ENCODE measurements at places on chromosomes 1 and 21.

GRCh38 chr21:45943630-45944540 lies 37.7 kb upstream of the COL6A1 start:
- DNase-seq: peak; percentile 25

- no peak for DNase-seq
Observed at GRCh38 chr1:54498383-54499096, 49.5 kb upstream of the ACOT11 start.

GRCh38 chr21:45280969-45281368 lies 6.7 kb downstream of the POFUT2 start:
- DNase-seq: no peak

DNA sequence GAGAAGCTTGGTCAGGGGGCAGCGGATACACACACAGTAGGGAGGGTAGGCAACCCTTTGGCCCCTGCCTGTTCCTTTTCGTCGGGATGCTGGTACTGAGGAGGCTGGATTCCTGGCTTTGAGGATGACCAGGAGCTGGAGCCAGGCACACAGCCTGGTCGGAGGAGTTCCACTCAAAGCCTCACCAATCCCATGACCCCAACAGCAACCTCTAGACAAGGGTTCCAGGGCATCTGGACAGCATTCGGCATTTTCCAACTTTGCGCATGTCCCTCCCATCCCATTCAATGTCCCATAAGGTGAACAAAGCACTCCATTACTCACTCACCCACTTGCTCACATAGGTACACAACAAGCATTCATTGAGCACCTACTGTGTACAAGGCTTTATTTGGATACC lies 42.6 kb upstream of the HMGB4 start:
- DNase-seq: no peak

GRCh38 chr1:218917656-218918055 lies 256.0 kb upstream of the LYPLAL1 start:
- DNase-seq: no peak

GRCh38 chr1:25064465-25065240 lies 134.6 kb upstream of the RUNX3 start:
- DNase-seq: no peak

- no peak for DNase-seq
Observed at GRCh38 chr1:47885062-47885830, 111.9 kb downstream of the TRABD2B start.

DNA sequence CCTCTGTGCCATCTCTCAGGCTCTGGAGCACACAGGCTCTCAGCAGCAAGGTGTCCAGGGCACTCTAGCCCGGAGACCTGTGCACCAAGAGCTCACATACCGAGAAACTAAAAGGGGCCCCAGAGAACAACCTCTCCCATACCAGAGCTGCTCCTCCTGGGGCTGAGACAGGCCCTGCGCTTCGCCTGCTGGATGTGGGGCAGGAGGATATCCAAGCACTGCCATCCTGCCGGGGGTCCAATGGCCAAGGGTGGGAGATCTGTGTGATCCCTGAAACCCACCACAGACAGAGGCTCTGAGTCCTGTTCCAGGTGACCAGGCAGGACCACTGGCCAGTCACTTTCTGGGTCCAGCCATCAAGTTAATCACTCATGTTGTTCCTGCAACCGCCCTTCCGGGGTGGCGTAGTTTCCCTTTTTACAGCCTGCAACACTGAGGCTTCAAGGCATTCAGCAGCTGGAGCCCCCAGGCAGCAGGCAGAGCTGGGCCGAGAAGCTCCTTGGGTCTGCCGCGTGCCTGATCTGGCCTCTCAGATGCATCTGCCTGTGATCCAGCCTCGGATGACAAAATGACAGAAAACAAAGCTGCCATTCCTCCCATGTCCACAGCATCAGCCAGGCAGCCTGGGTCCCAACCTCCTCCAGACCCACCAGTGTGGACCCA lies 36.7 kb upstream of the ACTRT2 start:
- DNase-seq: no peak

DNA sequence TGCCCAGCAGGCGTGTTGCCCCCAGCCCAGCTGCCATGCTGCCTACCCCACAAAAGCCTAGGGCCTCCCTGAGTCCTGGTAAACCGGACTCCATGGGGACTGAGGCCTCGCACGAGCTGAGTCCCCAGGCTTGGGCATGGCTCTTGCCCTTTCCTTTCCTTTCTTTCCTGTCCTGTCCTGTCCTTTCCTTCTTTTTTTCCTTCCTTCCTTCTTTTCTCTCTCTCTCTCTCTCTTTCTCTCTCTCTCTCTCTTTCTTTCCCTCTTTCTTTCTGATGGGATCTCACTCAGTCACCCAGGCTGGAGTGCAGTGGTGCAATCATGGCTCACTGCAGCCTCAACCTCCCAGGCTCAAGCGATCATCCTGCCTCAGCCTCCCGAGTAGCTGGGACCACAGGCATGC lies 104.4 kb downstream of the SPSB1 start:
- no peak for DNase-seq

GRCh38 chr1:45843474-45843905 lies 40.1 kb downstream of the MAST2 start:
- DNase-seq: peak; percentile 47

- no peak for DNase-seq
Observed at GRCh38 chr1:164101802-164102201, 457.2 kb upstream of the PBX1 start.

DNA sequence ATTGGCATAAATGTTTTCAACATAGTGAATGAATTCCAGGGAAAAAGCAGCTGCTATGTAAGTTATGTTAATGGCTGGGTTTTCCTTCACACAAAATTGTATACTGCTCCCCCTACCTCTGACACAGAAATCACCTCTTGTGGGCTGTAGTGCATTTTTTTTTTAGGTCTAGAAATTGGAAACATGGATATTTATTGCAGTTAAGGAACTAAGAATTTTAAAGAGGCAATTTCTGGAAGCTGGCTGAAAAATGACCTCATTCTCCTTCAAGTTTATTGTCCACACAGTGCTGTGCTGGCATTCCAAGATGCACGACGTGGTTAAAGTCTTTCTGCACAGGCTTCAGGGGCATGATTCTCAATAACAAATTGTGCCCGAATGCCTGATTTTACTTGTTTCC lies 1424.2 kb downstream of the MRPL39 start:
- DNase-seq: no peak

GRCh38 chr1:47401761-47402160 lies 14.3 kb upstream of the FOXE3 start:
- no peak for DNase-seq

- no peak for DNase-seq
Observed at GRCh38 chr1:213171711-213172110, 120.7 kb downstream of the RPS6KC1 start.

GRCh38 chr1:183289051-183289496 lies 103.0 kb downstream of the LAMC2 start:
- DNase-seq: no peak

DNA sequence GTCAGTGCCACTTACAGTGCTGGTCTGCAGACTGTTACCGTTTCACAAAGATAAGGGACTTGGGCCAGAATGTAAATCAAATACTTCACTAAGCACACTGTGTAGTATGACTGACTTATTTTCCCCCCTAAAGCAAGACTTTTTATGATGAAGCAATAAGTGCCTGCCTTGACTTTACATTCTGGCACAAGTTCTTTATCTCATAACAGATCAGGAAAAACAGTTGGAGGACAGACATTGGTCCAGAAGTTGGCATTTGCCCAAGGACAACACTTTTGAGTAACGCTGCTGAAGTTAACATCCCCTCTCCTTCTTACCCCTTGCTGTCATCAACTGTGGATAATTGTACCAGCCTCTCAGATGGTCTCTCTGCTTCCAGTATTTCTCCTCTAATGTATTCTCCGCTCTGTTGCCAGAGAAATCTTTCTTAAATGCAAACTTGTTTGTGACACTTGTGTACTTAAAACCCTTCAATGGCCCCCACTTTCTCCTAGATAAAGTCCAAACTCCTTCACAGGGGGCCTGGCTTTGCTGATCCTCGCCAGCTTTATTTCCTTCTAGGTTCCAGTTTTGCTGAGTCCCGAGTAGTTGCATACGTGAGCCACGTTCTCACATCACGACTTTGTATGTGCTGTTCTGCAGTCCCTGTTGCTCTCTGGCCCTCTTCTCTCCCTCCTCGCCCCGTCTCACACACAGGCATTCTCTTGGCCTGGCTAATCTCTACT lies 45.7 kb downstream of the S1PR1 start:
- DNase-seq: no peak

GRCh38 chr1:44377925-44378784 lies 23.1 kb upstream of the ERI3 start:
- peak; percentile 66 for DNase-seq

- no peak for DNase-seq
Observed at GRCh38 chr1:50977575-50978143, 7.6 kb downstream of the CDKN2C start.

GRCh38 chr1:15405106-15405850 lies 4.4 kb upstream of the EFHD2 start:
- no peak for DNase-seq

GRCh38 chr1:185645686-185646085 lies 88.5 kb upstream of the HMCN1 start:
- no peak for DNase-seq

DNA sequence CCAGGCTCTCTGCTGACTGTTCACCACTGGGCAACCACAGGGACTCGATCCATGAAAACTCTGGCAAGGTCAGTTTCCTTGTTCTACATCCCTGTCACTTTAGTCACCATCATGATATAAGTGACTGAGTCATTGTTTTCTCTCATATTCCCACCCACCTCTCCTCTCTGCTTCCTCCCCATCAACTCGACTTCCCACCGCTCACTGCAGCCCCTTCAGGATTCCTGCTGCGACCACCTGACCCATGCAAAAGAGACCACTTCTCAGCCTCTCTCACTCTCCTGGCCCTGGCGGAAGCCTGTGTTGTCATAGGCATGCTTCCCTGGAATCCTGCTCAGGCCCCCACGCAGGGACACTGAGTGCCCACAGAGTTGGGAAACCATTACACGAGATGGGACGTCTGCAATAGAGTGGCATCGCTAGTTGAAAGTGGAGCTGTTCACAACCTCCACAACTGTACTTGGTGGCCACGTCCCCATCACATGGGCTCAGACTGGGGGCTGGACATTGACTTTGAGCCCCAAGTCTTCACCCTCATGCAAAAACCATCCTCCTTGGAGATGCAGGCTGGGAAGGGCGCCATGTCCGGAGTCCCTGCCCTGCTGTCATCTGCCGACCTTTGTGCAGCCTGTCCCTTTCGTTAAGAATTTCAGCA lies 1.8 kb upstream of the TFF2 start:
- DNase-seq: no peak

DNA sequence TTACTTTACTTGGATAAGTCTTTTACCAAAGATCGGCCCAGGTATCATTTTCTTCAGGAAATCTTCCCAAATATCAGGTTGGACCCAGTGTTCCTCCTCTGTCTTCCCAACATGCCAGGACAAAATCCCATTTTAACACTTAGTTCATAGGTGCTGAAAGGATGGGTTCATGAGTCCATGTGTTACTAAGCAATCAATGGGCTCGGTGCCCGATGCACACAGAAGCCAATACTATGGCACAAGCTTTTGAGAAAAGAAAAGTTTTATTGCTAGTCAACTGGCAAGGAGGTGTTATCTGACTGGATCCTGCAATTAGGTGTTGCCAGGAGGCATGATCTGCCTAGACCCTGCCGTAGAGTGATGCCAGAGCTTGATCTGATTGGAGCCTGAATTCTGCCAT lies 133.3 kb upstream of the SLC44A3 start:
- no peak for DNase-seq

DNA sequence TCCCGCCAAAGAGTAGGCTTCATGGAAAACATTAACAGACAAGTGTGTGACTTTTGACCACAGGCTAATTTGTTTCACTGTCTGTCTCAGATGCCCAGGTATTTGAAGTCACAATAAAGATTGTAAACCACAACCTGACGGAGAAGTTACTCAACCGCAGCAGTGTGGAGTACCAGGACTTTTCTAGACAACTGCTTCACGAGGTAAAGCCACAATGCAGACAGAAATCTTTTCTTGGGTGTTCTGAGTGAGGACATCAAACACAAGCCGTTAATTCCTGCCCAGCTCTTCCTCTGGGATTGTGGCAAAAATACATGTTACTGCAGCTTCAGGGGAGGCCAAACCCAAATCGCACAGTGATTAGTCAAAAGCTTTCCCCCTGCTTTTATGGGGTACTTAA lies 31.0 kb downstream of the UMODL1 start:
- no peak for DNase-seq

DNA sequence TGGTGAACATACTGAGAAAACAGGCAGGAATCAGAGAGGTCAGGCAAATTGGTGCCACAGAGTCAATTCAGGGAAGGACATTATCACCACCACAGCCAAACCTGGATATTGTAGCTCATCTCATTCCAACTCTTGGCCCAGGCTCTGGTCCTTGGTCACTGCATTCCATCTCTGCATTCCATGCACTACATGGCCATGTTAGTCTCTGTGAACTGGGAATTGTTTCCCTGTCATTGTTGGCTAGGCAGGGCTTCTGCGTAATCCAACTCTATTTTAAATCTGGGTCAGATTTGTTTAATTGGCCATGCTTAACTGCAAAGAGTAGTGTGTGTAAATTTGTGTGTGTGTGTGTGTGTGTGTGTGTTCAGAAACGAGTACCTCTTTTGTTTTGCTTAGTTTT lies 837.6 kb upstream of the ADAMTS5 start:
- no peak for DNase-seq

- DNase-seq: no peak
Observed at GRCh38 chr1:215631040-215631439, 63.9 kb downstream of the KCTD3 start.

GRCh38 chr21:26888931-26889330 lies 43.7 kb upstream of the ADAMTS1 start:
- DNase-seq: no peak

- no peak for DNase-seq
Observed at GRCh38 chr1:41681331-41682098, 197.0 kb upstream of the EDN2 start.

DNA sequence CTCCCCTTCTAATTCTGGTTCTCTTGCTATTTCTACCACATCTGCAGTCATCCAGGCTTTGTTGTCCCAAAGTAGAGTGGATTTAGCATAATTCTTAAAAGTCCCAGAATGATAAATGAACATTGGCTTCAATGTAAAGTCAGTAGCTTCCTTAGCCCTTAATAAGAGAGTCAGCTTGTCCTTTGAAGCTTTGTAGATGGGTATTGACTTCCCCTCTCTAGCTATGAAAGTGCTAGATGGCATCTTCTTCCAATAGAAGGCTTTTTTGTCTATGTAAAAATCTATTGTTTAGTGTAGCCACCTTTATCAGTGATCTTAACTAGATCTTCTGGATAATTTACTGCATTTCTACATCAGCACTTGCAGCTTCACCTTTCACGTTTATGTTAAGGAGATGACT lies 181.4 kb upstream of the B3GALT2 start:
- DNase-seq: no peak

DNA sequence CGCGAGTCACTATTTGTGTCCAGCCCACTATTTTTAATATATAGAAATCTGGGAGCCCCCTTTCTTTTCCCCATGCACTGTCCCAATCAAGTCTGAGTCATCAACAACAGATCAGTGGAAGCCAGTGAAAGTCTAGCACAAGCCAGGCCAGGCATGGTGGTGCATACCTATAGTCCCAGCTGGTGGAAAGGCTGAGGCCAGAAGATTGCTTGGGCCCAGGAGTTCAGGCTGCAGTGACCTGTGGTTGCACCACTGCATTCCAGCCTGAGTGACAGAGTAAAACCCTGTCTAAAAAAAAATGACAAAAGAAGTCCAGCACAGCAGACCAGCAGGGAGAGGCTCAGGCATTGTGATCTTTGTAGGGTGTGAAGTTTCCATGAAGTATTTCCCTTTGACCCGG lies 9.0 kb upstream of the RPL5 start:
- DNase-seq: no peak

GRCh38 chr1:223455470-223455869 lies 62.3 kb downstream of the CCDC185 start:
- DNase-seq: no peak
